Iris pigment epithelial cell (primary cell): ENCODE measurements at places on chromosomes 2 and 18.

- DNase-seq: peak; percentile 44
Observed at GRCh38 chr2:44974064-44974715, 32.7 kb downstream of the SIX3 start.

DNA sequence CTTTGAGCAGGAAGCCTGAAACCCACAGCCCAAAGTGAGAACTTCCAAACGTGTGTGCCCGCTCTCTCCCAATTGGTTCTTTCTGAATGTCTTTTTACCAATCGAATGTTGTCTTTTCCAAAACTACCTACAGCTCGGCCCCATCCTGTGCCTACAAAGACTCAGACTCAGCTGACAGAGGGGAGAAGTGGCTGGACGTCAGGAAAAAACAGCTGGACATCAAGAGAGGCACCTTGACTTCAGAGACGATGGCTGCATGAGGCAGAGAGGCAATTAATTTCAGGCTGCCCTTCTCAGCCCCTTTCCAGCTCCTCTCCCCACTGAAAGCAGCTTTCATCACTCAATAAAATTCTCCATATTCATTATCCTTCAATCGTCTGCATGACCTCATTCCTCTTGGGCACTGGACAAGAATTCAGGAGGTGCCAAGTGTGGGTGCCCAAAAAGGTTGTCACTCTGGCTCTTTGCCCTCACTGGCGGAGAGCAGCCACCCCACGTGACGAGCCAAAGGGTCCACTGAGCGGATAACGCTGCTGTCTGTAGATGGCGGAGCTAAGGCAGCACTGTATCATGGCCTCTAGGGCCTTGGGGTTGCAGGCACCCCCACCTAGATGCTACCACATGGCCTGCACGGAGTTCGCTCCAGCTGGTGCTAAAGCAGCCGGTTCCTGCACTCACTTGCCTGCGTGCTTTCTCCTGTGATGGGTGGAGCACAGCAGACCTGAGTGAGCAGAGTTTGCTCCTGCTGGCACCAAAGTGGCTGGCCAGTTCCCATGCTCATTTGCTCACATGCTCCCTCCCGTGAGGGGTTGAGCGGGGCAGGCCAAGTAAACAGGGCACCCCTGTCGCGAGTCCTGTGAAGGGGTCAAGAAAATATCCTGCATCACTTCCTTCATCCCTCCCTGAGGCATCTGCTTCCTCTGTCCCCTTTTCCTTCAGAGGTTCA lies 37.9 kb downstream of the FAM210A start:
- DNase-seq: no peak

DNA sequence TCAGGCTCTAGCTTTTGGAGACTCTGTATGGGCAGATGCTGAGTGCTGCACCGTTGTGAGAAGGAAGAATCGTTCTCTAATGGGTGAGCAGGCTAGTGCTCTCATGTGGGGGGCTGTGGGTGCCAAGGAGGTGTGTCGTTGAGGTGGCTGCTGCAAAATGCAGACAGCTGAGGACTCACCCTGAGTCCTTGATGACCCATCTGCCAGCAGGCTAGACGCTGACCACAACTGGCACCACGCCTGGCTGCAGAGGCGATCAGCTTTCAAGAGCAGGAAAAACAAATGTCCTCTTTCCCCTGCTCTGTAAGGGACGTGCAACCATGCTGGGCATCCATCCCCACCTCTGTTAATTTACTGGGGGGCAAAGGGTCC lies 48.2 kb downstream of the HAUS1 start:
- DNase-seq: peak; percentile 71

- DNase-seq: no peak
Observed at GRCh38 chr18:10971717-10972116, 177.7 kb downstream of the PIEZO2 start.

- DNase-seq: peak; percentile 21
Observed at GRCh38 chr2:147345246-147345645, 499.6 kb upstream of the ACVR2A start.

- no peak for DNase-seq
Observed at GRCh38 chr2:127568128-127568527, 32.6 kb downstream of the MYO7B start.

DNA sequence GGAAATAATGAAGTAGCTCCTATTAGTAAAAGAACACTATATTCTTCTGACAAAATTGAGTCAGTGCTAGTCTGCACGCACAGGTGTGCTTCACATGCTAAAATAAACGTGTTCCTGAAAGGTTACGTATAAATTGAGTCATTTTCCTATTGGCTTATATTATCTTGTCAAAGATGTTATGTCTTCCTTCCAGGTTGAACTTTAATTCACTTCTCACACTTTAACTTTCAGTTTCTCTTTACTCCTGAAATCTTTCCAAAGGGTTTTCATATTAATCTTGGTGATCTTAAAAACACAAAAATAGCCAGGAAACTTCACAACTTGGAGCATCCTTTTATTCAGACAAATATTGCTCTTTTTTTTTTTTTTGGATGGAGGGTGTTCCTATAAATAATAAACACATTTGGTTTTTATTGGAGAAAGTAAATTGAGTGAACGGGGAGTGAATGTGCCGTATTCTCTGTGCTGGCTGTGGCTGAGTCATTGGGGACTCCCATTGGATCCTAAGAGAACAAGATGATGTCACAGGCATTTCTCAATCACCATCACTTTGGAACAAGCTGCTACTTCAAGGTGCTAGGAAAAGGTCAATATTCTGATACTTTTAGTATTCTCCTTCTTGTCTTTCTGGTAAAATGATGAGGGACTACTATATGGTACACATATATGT lies 150.2 kb upstream of the SPATS2L start:
- peak; percentile 97 for DNase-seq
